NCI-H146 (cell line): ENCODE measurements at places on chromosomes 4 and X.

GRCh38 chr4:36142504-36142903, 101.8 kb downstream of the ARAP2 start:
- DNase-seq: no peak

- no peak for DNase-seq
Measured at GRCh38 chr4:88765729-88766128, 68.1 kb upstream of the NAP1L5 start.

- DNase-seq: no peak
Measured at GRCh38 chr4:158535130-158535614, 13.5 kb downstream of the RXFP1 start.

- DNase-seq: no peak
Measured at GRCh38 chr4:94715726-94716125, 42.0 kb upstream of the BMPR1B start.

DNA sequence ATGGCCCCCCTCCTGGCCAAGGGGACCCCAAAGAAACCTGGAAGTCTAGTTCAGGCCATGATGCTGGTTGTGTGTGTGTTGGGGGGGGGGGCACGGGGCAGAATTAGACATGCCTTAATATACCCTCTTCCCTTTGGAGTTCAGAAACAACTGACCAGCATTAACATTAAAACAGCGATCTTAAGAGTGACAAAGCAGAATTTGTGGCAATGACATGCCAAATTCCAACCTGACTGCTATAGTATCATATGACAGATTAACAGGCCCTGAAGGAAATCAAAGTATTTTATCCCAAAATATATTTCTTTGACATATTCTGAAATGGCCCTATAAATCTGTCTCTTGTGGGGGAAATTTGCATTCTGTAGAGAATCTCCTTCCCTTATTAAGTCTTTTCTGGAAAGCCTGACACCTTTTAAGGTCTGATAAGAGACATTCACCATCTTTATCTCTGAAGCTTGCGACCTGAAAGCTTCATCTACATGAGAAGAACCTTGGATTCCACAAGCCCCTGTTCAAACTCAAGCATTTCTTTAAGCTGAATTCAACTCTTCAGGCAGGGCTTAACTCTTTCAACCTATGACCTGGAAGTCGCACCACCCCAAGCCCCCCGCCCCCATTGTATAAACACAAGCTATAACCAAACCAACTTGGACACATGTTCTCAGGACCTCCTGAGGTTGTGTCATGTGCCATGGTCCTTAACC, 40.2 kb downstream of the ABCB7 start:
- DNase-seq: no peak

- DNase-seq: no peak
Measured at GRCh38 chr4:96642490-96642889, 802.6 kb downstream of the PDHA2 start.

- no peak for DNase-seq
Measured at GRCh38 chrX:1673337-1673736, 58.5 kb downstream of the ASMT start.

GRCh38 chr4:107683873-107684272, 36.2 kb downstream of the PAPSS1 start:
- DNase-seq: no peak

GRCh38 chr4:13088726-13089658, 395.1 kb downstream of the RAB28 start:
- no peak for DNase-seq

DNA sequence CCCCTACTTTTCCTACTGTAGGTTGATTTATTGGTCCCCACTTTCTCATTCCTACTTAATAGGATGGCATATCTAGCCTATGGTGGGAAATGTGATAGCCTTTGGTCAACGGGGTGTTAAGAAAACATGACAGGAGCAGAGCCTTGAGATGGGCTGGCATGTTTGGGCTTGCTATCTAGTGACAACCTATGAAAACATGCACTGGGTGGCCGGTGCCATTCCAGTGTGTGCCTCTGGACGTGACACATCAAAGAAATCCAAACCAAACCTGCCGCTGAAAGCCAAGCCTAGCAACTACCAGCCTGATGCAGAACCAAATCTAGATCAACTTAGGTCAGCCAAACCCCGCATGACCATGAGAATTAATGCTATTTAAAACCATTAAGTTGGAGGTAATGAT, 317.6 kb downstream of the DMD start:
- no peak for DNase-seq
